ENCODE measurements at places on chromosomes 3 and 15.

DNA sequence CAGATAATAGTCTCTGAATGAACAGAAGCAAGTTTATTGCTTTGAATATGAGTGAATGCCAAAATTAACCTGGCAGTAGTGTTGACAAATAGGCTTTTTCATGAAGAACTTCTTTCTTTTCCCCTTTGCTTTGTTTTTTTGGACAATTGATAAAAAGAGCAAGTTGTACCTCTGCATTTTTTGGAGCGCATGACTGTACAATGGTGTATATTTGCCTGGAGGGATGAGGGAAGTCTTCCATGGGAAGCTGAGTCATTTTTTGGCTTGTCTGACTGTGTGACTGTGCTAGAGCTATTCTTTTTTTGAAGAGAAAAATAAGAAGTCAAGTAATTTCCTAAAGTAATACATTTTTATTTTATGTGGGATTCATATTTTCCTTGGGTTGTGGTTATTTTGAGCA, 186.9 kb downstream of the KLHL25 start:
- DNase-seq: no peak

- DNase-seq: no peak
Observed at GRCh38 chr3:31341130-31341529, 191.6 kb upstream of the STT3B start.

- no peak for DNase-seq
Observed at GRCh38 chr15:76954744-76955143, 23.2 kb downstream of the RCN2 start.

DNA sequence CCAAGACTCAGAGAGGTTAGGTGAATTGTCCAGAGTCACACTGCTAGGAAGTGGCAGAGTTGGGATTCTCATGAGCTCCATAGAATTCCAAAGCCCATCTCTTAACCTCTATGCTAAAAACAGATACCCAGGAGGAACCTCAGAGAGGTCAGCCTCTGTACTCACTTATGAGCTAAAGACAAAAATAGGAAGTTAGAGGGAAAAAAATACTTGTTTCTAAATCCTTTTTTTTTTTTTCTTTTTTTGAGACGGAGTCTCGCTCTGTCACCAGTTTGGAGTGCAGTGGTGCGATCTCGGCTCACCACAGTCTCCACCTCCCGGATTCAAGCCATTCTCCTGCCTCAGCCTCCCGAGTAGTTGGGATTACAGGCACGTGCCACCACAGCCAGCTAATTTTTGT, 31.4 kb downstream of the FSD2 start:
- no peak for DNase-seq

DNA sequence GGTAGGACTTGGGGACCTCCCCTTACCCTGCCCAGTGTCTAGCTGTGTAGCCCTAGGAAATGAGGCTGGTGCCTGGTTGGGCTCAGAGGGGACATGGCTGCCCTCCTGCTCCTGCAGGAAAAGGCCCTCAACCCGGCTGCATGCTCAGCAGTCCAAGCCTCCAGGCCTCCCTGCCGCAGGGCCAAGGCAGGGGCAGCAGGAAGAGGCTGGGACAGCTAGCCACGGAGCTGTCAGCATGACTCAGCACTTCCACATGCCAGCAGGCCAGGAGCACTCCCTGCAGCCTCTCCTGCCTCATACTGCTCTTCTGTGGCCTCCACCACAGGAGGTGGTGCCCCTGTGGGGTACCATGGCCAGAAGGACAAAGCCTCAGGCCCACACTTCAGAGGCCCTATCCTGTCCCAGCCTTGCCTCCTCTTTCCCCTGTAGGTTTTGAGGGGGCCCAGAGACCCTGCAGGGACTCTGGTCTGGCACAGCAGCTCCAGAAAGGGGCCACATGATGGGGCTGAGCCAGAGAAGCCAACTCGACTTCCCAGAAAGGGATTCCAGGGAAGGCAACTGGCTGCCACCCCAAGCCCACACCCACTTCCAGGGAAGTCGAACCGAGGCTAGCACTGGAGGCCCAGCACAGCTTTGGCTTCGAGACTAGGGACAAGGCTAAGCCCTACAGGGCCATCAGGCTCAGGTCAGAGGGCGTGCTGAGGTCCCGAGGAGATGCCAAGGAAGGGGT, 19.5 kb downstream of the TKT start:
- no peak for DNase-seq

GRCh38 chr3:43326891-43327581, 40.7 kb downstream of the SNRK start:
- DNase-seq: no peak

DNA sequence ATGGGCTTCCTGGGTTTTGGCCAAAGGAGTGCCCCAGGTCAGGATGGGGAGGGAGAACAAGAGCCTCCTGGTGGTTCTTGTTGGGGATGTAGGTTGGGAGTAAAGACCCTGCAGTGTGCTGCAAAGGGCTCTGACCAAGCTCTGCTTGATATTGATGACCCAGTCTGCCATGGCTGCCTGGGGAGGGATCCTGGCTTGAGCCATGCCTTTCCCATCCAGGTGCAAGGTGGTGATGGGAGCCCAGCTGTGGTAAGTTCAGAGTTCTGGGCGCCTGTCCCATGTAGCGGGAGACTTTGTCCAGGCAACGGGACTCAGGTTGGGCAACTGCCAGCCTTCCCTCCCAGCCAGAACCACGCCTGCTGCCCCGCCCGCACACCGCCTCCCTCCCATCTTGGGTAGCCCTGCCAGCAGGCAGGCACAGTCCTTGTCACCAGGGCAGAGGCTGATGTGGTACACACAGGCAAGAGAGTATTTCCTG, 2.6 kb downstream of the GNAI2 start:
- DNase-seq: no peak

GRCh38 chr3:123071146-123071545, 4.3 kb downstream of the PDIA5 start:
- DNase-seq: no peak

GRCh38 chr15:97153356-97153965, 807.0 kb upstream of the ARRDC4 start:
- no peak for DNase-seq

- DNase-seq: no peak
Observed at GRCh38 chr3:61964566-61964965, 403.2 kb downstream of the PTPRG start.

DNA sequence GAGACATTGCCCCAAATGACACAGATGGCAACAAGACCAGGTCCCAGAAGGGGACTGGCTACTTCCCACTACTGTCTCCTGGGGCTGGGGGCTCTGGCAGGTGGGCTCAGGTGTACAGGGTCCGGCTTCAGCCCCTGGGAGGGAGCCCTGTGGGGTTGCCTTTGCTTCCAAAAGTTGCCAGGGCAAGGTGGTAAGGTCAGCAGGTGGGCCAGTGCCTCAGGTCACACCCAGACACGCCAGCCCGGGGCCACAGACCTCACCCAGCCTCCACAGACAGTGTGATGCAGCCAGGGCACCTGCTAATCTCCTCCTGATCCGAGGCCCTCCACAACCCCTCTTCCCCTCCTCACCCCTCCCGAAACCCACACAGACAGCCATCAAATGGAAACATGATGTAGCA, 7.5 kb downstream of the OXTR start:
- no peak for DNase-seq

GRCh38 chr15:44554934-44555723, 18.2 kb downstream of the EIF3J start:
- DNase-seq: no peak

GRCh38 chr3:118970819-118971218, 63.8 kb downstream of the IGSF11 start:
- no peak for DNase-seq

DNA sequence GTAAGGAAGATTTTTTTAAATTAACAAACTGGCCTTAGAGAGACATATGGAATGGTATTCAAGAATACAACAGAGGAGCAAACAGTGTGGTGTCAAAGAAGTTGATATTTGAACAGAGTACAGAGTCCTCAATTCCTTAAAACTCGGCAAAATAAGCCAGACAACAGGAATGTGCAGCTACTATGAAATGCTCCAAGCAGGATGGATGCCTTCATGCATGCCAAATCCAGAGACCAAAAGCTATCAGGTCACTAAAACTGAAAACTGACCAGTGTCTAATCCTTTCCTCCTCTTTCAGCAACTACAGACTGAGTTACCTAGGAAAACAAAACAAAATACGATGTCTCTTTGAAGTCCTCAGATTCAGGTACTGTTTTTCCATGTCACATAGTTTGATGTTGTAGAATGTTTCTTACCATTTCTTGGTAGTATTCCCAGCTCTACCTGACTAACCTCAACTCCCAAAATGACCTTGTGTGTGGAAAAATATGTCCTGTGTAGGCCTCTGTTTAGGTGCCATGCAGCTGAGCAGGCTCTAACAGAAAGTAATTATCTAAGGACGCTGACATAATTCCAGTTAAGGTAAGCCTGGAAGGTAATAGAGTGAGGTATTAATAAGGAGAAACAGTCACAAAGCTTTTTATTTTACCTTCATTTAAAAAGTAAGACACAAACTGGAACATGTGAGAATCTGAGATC, 46.9 kb downstream of the TBL1XR1 start:
- no peak for DNase-seq

DNA sequence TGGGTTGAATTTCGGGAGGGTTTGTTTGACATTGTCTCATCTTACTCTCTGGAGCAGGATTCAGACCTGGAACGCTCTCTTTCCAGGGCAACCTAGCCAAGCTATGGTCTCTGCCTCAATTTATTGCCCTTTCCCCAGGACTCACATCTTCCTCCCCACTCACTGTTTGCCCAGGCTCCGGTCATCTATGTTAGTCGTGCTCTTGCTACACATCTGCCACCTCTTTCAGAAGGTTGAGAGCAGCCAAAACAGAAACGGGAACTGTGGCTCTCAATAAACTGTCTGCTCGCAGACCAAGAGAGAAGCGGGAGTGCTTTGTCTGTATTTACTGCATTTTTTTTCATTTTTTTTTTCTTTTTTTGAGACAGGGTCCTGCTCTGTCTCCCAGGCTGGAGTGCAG, 81.6 kb downstream of the ST6GAL1 start:
- no peak for DNase-seq

- DNase-seq: no peak
Observed at GRCh38 chr3:109316162-109316730, at the start of gene DPPA2. Gene DPPA2, minus strand, starts transcription at chr3:109316517. Its CDS starts 1,975 bp downstream, at chr3:109314542.

GRCh38 chr3:188937389-188937788, 234.4 kb upstream of the TPRG1 start:
- DNase-seq: no peak

- DNase-seq: no peak
Observed at GRCh38 chr3:9206287-9206686, 43.2 kb downstream of the SRGAP3 start.

- DNase-seq: no peak
Observed at GRCh38 chr3:46264002-46264401, 21.7 kb downstream of the CCR3 start.

DNA sequence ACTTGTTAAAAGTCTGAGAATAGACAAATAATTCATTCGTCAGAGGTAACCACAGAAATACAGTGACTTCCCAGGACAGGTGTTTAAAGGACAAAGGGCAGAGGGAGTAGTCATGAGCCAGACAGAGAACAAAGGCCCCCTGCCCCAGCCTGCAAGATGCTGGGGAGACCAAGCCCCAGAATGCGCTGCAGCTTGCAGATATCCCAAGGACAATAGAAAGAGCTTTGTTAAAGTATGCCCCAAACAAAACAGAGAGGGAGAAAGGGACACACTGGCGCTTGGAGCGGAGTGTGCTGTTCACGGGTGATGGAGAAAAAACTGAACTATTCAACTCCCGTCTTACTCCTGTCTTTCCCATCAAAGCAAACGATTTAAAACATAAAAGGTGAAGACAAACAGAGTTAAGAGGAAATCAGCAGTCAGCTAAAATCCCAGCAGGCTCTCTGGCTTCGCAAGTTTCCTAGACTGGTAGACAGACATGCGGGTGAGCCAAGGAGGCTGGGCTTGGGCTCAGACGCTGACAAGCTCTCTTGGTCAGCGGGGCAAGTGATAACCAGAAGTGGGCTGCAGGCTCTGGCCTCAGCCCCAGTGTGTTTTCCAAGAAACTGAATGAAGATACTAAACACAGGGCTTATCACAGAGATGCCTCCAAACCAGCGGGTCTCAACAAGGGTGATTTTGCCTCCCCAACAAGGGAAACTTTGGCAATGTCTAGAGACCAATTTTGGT, 130.1 kb downstream of the UACA start:
- DNase-seq: no peak

GRCh38 chr3:154364849-154365248, 40.6 kb upstream of the DHX36 start:
- no peak for DNase-seq

- DNase-seq: no peak
Observed at GRCh38 chr3:31219131-31219843, 313.4 kb upstream of the STT3B start.

GRCh38 chr15:101535170-101535902, 45.8 kb upstream of the PCSK6 start:
- no peak for DNase-seq

DNA sequence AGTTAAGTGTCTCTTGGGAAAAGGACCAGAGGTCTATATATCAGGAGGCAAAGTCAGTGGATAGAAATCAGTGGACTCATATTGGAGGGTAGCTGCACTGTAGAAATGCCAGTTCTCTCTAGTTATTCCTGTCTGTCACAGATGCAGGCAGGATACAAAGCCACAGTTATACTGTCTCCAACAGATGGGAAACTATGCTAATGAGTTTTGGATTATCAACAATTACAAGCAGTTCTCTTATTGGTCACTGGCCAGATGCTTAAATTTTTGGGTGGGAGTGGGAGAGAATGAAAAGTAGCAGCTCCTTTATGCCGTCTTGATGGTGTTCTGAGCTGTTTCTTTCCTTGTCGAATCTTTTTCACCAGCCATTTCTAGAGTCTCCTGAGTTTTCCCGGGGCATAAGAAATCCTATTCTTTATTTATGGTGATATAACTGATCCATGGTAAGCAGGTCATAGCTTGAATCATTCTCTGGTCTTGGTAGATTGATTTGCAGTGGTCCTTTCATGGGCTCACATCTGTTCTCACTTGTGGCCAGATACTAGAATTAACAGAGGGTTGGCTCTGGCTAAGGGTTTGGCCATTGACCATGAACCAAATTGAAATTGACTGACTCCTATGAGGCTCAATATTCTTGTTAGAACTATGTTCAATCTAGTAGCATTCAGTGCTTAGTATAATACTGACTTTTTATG, 44.6 kb upstream of the RBMS3 start:
- DNase-seq: no peak

GRCh38 chr15:60840306-60840702, 361.4 kb upstream of the ICE2 start:
- no peak for DNase-seq

DNA sequence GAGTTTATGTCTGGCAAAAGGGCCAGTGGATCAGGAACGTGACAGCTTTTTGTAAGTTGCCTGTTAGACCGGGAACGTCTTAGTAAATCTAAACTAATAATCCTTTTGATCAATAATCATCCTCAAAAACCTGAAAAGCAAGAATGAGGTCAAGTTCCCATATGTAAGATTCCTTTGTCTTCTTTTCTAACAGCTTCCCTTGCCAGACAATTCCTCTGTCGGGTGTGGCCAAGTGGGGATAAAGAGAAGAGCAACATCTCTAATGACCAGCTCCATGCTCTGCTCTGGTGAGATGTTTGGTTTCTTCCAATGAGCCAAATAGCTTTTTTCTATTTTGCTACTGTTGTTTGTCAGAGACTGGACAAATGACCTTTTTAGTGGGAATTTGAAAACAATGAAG, 19.8 kb downstream of the FANCD2OS start:
- no peak for DNase-seq

- no peak for DNase-seq
Observed at GRCh38 chr3:134542287-134542958, 56.6 kb downstream of the CEP63 start.

All from omental fat pad (tissue), 4 donors.